Right cardiac atrium (tissue), 5 donors: ENCODE measurements at places on chromosomes 11 and 22. TPM values are rescaled to one million over a fixed set of nuclear protein-coding genes. Genes with fewer than 3 reads are reported as not detected.

DNA sequence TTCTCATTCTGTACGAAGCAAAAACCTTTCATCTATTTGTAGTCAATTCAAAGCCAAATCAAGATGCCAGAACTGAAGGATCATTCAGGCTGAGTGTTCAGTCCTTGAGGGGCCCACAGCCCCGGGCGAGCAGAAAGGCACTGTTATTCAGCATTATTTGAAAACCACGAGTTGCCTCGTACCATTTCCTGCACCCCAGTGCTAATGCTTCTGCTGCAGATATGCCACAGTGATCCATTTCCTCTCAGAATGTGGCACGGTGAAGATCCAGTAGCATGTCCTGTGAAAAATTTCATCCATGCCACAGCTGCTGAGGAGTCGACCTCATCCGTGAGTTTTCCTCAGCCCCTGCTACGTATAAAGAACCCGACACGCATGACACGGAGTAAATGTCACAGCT lies 85.4 kb downstream of the OSBP2 start:
- DNase-seq: no peak

GRCh38 chr11:120068114-120068573 lies 69.8 kb downstream of the TRIM29 start:
- no peak for DNase-seq

The ZW10 gene
- 9.4 TPM for total RNA-seq

The C11orf87 gene
- not detected for total RNA-seq

DNA sequence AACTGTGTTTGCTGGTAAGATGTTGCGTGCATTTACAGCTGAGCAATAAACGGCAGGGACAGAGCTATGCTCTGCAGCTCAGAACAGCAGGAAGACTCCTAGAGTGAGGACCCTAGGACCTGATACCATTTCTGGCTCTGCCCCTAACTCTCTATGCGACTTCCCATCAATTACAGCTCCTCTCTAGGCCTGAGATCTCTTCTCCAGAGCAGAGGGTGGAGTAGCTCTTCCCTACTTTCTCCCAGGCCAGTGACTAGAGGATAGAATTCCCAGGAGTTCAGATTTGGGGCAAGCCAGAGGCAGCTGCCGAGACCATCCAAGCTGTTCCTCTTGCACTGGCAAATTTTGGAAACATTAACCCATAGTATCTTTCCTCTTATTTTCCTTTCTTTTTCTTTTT lies 12.8 kb upstream of the SCGB1A1 start:
- no peak for DNase-seq

The OR9G1 gene
- total RNA-seq: not detected
